ENCODE measurements at places on chromosomes 2 and 18.
A peak's percentile ranks its signal among the peaks of the same experiment; 100 is the strongest.

GRCh38 chr2:53545604-53546003 is 222.0 kb upstream of the CHAC2 start:
- peak; percentile 62 for DNase-seq

DNA sequence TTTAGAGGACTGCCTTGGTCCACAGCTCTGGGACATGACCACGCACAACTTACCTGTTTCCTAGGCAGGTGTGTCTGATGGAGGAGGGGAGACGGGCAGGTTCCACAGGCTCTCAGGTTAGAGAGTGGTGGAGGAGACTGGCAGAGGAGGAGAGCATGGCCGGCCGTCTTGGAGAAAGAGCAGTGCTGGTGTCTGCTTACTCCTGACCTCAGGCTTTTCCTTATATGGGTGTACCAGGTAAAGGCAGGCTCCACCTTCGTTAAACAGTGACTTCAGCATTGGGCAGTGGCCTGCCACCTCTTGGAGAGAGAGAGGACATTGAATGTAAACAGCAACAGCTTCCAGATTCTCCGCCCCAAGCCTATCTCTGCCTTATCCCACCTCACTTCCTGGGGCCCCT is at the start of gene CAPN13:
Gene CAPN13 (minus strand): TSS at position 198 of the 400 bp plus-strand sequence. CDS start 20,121 bp downstream, outside the sequence.
- no peak for DNase-seq

GRCh38 chr18:42644729-42645131 is 470.8 kb downstream of the RIT2 start:
- DNase-seq, result no peak

DNA sequence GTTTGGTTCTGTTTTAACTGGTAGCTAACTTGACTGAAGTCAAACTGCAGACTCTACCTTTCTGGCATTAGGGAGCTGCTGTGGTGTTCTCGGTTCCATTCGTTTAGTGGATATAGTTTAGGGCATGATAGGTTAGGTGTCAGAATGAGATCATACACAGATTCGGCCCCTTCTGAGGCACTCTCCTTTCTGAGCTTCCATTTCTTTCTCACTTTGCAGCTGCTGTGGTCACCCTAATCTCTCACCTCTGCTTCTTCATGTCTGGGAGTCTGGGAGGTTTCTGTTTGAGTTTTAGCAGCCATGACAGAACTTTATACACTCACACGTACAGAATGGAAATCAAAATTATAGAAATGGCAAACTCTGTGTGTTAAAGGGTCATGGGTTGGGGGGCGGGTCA is 122.8 kb downstream of the ATP9B start:
- no peak for DNase-seq

DNA sequence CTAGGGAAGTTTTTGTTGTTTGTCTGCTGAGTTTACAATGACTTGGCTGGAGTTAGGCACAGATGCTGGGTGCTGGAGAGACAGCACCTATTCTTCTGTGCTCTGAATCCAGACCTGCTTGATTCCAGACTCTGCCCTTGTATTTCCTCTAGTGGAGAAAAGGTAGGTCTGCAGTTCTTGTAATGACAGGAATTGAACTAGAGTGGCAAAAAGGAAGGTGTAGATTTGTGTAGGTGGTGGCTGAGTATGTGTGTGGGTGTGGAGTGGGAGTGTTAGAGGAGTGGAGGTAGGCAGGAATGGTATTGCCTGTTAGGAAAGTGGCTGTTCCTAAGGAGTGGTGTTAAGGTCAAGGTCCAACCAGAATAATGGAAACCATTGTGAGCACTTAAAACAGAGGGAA is 71.9 kb upstream of the LYPD6 start:
- DNase-seq, result no peak

DNA sequence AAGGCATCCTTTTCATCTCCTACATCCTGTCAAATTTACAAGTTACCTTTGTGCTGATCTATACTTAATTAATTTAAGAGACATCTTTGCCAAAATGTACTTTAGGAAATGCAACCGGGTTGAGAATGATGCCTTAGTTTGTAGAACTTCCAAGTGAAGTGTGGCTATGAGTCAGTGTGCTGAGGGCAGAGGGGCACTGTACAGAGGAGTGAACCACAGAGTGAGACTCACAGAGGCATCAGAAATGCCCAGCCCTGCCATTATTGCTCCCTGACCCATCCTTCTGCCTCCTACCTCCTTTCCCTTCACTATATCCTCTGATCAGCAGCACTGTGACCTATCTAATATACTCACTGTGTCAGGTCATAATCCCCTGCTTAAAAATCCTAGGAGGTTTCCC is 320.1 kb downstream of the LRRTM1 start:
- no peak for DNase-seq

DNA sequence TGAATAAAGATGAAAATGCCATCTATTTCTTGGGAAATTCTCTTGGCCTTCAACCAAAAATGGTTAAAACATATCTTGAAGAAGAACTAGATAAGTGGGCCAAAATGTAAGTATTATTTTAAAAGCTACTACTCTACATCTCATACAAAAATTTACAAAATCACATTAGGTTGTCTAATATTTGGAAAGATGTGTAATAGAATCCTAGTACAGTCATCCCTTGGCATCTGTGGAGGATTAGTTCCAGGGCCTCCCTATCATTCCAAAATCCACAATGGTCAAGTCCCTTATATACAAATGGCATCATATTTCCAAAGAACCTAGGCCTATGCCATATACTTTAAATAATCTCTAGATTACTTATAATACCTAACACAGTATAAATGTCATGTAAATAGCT is 41.2 kb downstream of the KYNU start:
- DNase-seq, result no peak

DNA sequence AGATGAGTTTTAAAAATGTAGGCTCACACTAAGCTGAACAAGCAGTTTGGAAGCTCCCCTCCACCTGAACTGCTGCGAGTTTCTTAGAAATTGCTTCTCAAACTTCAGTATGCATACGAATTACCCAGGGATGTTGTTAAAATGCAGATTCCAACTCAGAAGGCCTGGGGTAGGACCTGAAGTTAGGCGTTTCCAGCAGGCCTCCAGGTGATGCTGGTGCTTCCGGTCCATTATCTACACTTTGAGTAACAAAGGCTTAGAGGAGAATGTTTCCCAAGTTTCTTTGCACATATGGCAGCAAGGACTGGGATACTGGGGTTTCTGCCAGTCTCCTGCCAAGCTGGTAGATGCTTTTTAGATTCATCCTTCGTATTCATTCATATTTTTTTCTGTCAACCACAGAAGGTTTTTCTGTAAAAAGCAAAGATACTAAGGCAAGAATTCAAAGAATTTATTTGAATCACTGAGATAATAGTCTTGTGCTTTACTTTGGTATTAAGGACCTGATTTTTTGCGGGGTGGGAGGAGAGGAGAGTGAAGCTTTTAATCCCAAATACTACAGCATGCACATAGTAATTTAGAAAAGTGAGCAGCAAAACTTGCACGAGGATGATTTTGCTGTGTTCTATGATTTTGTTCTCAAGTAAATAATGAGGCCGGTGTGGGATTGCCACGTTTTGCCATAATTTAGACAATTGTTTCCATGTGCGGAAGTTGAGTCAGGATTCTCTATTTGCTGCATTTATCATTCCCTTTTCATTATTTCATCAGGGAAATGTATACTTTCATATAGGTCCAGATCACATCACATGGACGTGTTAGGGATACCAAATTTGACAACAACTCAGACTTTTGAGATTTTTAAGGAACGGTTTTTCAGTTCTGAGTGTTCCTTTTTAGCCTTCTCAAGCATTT is 137.6 kb upstream of the SPATS2L start:
- DNase-seq, result no peak

DNA sequence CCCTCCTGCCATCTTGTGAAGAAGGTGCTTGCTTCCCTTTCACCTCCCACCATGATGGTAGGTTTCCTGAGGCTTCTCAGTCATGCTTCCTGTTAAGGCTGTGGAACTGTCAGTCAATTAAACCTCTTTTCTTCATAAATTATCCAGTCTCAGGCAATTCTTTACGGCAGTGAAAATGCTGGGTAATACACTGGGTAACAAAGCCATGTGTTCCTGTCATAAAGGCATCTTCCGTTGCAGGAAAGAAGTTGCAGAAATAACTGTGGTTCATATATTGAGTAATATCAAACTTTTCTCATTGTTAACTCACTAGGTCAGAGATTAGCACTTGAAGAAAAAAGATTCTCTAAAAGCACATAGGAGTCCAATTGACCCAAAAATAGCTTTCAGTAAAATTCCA is 163.9 kb upstream of the HNMT start:
- DNase-seq, result no peak

DNA sequence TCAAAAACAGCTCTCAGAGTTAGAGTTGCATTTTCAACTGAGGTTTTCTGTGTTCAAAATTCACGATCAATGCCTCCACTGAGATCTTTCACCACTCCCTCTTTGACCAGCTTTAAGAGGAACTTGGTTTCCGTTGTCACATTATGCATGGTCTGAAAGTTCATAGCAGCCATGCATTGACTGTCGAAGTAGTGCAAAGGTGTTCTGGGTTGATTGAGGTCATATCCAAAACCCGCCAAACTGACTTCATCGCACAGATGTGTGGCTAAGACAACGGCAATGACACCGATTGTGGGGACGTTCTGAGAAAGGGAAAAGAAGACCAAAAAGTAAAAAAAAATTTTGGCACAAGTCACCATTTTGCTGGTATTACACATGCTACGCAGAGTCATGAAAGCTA is 48.7 kb downstream of the ST3GAL5 start:
- no peak for DNase-seq

GRCh38 chr2:144605231-144605840 is 85.4 kb upstream of the ZEB2 start:
- DNase-seq, result no peak

- DNase-seq, result no peak
Observed at GRCh38 chr2:100802066-100802465, 17.9 kb upstream of the NPAS2 start.

DNA sequence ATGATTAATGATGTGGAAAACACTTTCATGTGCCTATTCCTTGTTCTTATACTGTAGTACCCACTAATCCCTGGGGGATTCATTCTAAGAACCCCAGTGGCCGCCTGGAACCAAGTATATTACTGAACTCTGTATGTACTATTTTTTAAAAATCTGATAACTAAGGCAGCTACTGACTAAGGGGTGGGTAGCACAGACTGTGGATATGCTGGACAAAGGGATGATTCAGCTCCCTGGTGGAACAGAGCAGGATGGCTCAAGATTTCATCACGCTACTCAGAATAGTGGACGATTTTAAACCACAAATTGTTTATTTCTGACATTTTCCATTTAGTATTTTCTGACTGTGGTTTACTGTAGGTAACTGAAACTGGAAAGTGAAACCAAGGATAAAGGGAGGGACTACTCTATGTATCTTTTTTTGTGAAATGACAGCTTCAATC is 41.8 kb upstream of the CDC42EP3 start:
- no peak for DNase-seq

DNA sequence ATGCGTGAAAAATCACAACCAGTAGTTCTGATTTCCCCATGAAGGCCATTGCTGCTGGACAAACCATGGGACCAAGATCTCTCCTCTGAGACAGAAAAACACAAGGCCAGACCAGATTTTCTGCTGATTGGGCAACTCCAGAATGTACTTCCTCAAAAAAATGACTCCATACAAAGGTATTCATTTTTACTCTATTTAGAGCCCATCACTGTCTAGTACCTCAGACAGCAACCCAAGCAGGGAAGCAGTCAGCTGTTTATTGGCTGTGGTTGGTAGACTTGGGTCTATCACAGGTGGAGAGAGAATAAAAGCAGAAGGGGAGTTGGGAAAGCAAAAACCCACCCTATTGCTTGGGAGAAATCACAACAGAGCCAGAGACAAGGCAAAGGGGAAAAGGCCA is 219.9 kb downstream of the PIK3C3 start:
- DNase-seq, result no peak

All from DMS 273 treated with DMSO at 0.1 percent for 48 hours (cell line).